Hematopoietic multipotent progenitor cell treated with erythropoietin and hydrocortisone succinate and interleukin-3 and kit ligand, for 6 days (in vitro differentiated cells): ENCODE measurements at places on chromosomes 16 and 17.
A peak's percentile ranks its signal among the peaks of the same experiment; 100 is the strongest.

DNA sequence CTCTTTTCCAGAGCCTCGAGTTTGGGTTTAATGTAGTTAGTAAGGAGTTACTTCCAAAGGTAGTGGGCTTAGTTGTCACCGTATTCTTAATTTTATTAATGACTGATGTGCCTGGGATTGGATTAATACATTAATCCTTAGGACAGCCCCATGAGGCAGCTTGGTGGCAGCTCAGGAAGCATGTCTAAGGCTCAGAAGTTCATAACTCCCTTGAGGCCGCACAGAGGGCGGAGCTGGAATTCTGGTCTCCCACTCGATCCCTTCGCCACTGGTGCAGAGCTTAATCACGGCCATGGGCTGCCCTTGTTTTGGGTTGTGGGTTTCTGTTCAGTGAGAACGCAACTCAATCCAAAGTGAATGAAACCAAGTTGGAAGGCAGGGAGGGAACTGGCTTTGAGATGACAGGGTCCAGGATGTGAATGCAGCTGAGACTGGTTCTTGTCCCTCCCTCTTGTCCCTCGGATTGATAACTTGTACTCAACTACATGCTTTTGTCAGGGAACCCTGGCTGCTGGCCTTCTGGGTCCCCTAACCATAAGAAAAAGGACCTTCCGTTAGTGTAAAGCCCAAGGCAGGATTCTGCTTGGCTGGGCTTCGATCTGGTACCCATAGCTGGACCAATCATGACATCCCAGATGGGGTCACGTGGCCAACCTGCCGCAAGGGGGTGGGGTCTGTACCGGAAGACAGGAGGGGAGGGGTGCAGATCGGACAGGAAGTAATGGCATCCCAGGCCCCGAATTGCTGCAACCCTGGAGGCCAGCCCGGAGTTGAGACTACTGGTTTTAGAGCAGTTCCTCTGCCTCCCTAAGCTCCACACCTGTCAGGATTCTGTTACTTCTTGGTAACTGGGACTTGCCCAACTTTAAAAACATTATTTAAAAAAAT lies 45.4 kb downstream of the SNX20 start:
- no peak for DNase-seq

DNA sequence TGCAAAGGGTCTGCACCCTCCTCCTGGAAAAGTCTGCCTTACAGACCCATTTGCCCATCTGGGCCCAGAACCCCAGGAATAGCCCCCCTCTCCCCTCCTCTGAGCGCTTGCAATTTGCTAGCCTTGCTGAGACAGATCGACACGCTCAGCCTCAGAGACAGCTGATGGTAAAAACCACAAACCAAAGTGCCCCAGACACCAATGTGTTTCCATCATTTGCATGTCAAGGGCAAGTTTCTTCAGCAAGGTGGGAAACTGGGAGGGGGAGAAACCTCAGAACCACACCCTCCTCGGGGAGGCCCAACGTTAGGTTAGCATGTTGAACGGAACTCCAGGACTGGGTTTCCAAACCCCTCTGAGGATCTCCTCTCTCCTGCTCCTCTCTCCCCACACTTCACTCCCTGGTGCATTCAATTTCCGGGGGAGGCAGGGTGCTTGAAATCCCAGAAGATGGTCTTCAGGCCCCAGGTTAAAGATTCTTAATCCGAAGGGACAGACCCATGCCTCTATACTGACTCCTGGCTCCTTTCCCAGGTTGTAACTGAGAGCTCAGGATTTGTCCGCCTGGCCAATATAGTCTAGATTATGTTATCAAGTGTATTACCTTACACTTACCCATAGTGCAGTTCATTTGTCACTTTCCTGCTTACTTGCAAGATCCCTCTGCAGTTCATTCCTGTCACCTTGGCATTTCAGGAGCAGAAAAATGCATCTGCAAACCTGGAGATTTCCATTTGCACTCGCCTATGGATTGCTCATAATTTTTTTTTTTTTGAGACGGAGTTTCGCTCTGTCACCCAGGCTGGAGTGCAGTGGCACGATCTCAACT lies 1.3 kb upstream of the CUEDC1 start:
- peak; percentile 36 for DNase-seq

DNA sequence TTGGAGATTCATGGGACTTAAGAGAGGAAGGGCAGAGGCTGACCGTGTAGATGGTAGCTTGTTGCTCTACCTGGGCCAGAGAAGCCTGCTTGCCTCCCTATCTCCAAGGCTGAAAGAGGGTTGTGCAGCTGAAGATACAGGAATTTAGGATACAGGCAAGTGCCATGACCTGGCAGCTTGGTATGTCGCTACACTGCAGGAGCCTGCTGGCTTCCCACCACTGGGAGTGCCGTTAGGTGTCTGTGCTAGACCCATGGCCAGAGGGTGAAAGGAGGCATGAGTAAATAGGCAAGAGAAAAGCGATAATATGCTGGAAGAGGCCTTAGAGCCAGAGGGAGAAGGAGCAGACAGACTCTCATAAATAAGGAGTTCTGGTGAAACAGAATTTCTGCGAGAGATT lies 10.6 kb downstream of the NAA60 start:
- DNase-seq = no peak

GRCh38 chr17:15263206-15263579 lies 1.9 kb downstream of the PMP22 start:
- peak; percentile 61 for DNase-seq

- DNase-seq = no peak
Measured at GRCh38 chr16:77116856-77117255, 74.1 kb upstream of the MON1B start.
